ENCODE measurements at places on chromosomes 3 and 15. TPM values are rescaled to one million over a fixed set of nuclear protein-coding genes. Genes with fewer than 3 reads are reported as not detected.

GRCh38 chr15:81751816-81752545, 293.8 kb downstream of the MEX3B start:
- no peak for DNase-seq

Gene EIF4G1
- total RNA-seq, result 480 TPM

Gene ARL14
- total RNA-seq, result not detected

Gene PDCD6IP
- 155 TPM for total RNA-seq

Measured in H1 (cell line).